ENCODE measurements at places on chromosomes 6 and 20.

DNA sequence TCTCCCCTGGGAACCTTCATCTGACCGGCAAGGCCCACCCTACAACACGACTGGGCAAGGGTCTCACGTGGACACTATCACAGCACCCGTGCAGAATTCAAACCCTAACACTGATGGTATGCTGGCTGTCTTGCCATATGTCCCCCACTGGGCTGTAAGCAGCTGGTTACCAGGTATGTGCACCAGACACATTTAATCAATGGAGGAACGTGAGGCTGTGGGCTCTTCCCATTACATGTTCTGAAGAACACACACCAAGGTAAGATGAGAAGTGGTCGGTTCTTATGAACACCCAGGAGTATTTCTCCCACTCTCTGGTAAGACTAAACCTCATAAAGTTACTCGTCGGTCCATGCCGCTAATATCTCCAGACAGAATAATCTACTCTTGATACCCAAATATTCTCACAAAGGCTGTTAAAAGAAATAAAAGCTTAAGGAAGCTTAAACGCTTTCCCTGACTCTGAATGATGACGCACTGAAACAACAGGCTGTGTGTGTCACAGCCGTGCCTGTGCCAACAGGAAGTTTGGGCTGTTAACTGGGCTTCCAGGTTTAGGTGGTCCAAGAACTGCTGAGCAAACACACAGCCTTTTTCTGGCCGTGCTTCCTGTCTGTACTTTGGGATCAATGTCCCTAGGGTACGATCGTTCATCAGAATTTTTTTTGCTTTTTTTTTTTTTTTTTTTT lies 75.3 kb downstream of the SLC23A2 start:
- DNase-seq: no peak

DNA sequence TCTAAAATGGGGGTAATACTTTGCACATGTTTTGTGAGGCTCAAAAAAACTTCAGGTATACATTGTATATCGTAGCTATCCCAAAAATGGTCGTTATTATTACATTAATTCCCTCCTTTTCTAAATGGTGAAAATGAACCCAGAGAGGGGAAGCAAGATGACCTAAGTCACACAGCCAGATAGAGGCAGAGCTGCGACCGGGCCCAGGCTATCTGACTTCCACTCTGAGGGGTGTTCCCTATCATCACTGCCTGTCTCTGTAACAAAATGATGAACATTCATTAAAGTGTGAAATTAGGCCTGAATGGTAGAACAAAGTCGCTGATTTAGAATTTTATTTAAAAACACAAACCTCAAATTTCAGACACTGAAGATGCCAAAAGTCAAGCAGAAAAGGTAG lies 29.1 kb upstream of the RIMS4 start:
- no peak for DNase-seq

DNA sequence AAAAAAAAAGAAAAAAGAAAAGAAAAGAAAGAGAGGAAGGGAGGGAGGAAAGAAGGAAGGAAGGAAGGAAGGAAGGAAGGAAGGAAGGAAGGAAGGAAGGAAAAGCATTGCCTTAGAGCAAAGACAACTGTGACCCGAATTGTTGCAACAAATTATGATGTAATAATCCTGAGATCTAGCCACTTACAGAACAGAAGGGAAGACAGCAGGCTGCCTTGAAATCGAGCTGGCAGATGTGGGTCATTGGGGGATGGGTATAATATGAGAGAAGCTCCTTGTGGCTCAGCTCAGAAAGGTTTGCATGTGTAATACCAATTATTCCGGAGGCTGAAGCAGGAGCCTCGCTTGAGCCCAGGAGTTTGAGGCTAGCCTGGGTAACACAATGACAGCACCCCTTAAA lies 208.1 kb upstream of the PROKR2 start:
- DNase-seq: peak; percentile 16

GRCh38 chr6:142292166-142292924 lies 9.5 kb upstream of the ADGRG6 start:
- no peak for DNase-seq

DNA sequence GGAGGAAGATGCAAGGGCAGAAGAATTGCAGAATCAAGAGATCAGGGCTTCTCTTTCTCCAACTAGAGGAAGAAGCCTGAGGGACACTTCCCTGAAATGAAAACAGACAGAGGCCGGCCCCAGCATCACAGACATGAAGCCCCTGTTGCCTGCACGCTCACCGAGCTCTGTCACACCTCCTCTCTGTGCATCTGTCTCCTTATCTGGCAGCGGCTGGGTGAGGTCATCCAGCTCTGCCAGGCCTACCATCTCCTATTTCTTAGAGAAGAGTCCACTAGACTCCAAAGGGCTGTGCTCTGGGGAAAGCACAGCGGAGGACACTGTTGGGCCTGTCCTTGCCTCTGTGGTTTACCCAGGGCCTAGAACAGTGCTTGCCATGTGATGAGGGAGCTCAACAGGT lies 71.9 kb upstream of the MLN start:
- peak; percentile 18 for DNase-seq

GRCh38 chr20:49400410-49400809 lies 82.1 kb downstream of the KCNB1 start:
- no peak for DNase-seq

DNA sequence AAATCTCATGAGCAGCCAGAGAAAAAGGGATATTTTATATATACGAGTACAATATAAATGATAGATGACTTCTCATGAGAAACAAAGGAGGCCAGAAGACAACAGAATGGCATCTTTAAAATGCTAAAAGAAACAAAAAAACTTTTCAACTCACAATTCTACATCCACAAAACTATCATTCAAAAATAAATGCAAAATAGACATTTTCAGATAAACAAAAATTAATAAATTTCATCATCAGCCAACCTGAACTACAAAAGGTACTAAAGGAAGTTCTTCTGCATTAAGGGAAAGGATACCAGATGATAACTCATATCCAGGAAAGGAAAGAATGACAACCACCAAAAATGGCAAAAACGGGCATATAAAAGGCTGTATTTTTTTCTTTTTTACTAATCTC lies 27.9 kb upstream of the ANKRD60 start:
- no peak for DNase-seq

DNA sequence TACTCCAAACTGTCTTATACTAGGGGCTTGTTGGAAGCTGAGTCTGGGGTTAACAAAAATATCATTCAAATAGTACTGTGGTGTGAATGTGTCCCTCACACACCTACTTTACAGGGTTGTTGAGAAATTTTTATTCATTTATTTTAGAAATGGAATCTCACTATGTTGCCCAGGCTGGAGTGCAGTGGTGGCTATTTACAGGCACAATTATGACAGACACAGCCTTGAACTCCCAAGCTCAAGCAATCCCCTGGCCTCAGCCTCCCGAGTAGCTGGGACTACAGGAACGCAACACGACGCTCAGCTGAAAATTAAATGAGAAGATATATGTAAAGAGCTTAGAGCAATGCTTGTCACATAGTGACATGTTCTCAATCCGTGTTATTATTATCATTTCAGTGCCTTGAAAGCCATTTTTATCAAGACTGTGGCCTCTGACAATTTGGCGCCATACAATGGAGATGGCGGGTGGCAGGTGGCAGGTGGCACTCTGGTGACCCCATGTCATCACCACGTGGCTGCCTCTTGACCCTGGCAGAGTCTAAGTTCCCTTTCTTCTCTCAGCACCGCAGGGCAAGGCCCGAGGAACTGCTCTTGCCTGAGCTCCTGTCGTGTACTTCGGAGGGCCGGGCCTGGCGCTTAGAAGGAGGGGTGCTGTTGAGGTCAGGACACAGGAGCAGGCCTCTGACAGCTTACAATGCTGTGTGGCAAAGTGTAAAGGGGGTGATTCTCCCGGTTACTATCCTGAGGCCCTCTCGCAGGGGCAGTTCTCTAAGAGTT lies 64.5 kb downstream of the STX11 start:
- DNase-seq: no peak

DNA sequence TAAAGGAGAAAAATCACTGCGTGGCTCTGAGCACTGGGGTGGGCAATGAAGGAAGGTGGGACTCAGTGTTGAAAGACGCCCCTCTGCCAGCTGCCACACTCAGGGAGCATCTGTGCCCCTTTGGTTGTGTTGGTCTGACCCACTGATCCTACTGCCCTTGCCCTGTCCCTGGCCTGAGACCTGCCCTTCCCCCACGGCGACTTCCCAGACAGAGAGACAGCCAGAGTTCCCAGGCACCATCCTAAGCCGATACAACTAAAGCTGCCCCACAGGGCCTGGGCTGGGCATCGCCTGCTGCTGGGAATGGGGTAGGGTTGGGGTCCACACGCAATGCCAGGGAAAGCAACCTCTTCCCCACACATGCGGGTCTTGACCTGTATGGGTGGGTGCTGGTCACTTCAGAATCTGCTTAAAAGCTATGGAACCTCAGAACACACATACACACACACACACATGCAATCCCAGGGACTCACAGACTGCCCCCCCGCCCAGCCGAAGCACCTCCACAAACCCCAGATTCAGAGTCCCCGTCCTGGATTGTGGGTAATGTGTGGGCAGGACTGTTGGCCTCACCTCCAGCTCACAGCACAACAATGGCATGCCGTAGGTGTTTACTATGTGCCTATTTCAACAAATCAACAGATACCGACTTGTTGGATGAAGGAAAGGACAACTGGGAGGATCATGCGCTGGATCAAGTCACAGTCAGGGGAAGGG lies 10.9 kb upstream of the SPDEF start:
- peak; percentile 52 for DNase-seq

DNA sequence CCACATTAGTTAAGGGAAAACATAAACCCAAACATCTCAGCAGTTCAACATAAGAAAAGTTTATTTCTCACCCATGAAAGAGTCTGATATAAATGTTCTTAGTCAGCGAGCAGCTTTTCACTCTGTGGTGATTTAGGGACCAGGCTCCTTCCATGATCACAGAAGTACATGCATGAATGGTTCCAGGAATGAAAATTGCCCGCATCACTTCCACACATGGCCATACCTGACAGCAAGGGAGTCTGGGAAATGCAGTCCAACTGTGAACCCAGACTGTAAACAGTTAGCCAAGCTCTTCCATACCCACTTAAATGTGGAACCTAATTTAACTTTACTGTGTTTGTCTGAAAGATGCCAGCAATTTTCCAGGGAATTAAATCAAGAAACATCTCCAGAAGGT lies 353.9 kb downstream of the HACE1 start:
- no peak for DNase-seq

DNA sequence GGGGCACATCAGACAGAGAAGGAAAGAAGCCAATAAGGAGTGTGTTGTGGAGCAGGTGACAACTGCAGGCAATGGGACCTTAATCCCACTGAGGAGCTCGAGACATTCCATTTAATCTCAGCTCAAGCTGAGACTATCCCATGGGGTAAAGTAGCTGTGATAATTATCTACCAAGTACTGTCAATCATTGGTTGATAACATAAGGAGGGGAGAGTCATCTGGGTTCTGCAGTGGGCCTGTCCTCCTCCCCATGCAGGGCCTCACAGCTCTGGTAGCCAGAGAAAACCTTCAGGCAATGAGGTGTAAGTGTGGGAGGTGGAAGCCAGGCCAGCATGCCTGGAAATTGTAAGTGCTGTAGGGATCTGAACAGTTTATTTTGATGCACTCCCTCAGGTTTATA lies 375.0 kb upstream of the ARID1B start:
- no peak for DNase-seq

Data from DMS53 (cell line).